Brain microvascular endothelial cell (primary cell): ENCODE measurements at places on chromosomes 13 and 19.

GRCh38 chr19:3743486-3743885 is 18.0 kb downstream of the APBA3 start:
- peak; percentile 28 for DNase-seq

DNA sequence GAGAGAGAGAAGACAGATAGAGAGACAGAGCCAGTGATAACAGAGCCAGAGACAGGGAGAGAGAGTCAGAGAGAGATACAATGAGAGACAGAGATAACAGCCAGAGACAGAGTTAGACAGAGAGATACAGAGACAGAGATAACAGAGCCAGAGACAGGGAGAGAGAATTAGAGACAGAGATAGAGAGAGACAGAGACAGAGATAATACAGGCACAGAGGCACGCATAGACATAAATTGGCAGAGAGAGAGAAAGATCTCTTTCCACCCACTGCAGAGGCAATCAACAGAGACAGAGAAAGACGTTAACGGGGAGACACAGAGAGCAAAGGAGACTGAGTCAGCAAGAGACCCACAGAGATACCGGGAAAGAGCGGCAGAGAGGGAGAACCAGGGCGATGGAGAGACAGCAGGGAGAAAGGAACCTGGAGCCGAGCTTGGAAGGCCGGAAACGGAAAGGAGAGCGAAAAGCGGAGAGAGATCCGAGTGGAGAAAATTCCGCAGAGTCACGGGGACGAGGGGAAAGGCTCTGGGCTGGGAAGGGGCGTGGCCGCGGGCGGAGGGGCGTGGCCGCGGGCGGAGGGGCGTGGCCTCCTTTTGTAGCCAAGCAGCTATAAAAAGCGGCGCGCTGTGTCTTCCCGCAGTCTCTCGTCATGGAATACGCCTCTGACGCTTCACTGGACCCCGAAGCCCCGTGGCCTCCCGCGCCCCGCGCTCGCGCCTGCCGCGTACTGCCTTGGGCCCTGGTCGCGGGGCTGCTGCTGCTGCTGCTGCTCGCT is at the start of gene TNFSF9:
Gene TNFSF9 (plus strand): TSS at position 641 of the 777 bp plus-strand sequence. CDS start 11 bp downstream, at position 652.
- peak; percentile 85 for DNase-seq

DNA sequence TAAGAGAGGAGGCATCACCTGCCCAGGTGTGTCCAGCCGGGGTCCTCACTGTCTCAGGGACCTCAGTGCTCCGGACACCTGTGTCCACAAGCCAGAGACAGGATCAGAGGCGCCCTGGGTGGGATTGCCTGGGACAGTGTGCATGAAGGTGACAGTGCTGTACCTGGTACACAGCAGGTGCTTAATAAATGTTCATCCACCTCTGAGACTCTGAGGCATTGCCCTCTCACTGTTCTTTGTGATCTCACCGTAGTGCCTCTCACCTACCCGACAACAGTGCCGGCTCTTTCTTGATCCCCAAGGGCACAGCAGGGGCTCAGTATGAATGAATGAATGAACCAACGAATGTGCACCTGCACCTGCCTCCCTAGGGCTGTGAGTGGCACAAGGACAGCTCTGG is 9.2 kb downstream of the RDH13 start:
- no peak for DNase-seq

- DNase-seq = no peak
These were observed 35.0 kb upstream of the OLFM2 start for GRCh38 chr19:9971166-9971897.

- no peak for DNase-seq
These were observed 6.1 kb downstream of the LIPE start for GRCh38 chr19:42421101-42421500.

DNA sequence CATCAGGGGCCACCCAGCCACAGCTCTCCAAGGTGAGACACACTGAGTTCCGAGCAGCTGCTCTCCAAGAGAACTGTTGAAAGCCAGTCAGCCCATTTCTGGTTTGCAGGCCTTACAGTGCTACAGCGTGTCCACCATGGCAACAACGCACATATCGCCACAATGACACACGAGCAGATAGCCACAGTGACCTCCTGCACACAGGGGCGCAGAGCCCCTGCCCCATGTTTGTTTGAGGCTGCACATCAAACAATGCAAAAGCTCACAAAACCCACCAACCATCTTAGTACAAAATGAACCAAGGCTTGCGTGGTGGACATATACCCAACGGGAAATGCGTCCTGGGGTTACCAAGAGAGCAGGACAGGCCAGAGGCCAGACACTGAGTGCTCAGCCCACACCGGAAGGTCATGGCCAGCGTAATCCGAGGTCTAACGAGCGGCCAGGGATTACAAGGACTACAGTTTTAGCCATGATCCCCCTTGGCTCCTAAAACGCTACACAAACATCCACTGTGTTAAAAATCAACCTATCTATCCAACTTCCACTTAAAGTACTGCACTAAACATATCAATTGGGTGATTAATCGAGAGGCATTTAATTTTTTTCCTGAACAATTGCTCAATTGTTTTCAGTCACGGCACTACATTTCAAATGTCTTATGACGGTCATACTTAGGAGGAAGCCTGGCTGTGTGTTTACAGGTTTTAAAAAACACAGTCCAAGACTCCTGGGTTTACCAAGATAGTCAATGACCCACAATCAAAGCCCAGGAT is 56.0 kb downstream of the STK24 start:
- DNase-seq = no peak

DNA sequence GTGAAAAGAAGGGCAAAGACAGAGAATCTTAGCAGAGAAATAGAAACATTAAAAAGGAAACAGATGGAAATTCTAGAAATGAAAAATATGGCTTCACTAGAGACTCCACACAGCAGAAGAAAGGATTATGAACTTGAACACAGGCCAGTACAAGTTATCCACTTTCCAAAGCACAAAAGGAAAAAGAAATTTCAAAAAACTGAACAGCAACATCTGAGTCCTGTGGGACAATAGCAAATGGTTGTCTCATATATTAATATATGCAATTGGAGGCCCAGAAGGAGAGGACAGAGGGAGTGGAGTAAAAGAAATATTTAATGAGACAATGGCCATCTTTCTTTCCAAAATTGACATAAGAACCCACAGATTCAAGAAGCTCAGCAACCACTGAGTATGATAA is 141.7 kb upstream of the GJB6 start:
- no peak for DNase-seq

DNA sequence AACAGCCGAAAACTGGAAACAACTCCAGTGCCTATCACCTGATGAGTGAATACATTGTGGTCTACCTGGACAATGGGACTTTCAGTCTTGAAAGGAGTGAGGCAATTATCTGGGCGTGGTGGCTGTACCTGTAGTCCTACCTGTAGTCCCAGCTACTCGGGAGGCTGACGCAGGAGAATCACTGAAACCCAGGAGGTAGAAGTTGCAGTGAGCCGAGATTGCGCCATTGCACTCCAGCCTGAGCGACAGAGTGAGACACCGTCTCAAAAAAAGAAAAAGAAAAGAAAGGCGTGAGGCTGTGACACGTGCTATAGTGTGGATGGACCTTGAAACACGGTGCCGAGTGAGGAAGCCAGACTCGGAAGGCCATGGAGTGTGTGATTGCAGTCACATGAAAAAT is 4.1 kb upstream of the NTN5 start:
- no peak for DNase-seq

GRCh38 chr13:26861941-26862340 is 101.4 kb upstream of the GPR12 start:
- no peak for DNase-seq

DNA sequence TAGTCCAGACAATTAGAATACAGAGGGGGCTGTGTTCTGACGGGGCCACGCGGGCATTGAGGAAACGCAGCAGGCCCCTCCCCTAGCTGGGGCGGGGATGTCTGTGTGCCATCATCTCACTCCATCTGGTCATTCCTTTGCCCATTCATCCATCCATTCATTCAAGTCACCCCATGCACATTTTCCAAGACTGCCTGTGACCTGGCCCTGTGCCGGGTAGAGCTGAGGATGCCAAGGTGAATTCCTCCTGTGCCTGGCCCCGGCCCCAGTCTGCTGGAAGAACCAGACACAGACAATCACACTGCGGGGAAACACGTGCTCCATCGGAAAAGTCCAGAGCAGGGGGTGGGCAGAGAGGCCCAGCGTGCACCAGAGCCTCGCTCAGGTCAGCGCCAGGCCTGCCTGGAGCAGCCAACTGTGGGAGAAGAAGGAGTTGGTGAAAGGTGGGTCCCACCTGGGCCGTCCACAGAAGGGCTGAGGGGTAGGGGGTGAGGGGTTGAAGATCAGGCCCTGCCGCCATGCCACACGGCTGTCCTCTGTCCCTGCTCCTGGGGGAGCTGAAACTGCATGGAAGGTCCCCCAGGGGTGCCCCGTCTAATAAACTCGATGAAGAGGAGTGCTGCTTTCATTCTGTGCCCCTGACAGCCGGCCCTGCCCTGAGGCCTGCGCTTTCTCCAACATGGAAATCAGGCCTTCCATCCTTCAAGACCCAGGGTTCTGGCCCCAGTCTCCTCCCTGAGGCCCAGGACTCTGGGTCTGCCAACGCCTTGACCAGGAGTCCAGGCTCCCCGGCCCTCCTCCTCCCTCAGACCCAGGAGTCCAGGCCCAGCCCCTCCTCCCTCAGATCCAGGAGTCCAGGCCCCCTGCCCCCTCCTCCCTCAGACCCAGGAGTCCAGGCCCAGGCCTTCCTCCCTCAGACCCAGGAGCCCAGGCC is 1.6 kb upstream of the CACNG6 start:
- no peak for DNase-seq

DNA sequence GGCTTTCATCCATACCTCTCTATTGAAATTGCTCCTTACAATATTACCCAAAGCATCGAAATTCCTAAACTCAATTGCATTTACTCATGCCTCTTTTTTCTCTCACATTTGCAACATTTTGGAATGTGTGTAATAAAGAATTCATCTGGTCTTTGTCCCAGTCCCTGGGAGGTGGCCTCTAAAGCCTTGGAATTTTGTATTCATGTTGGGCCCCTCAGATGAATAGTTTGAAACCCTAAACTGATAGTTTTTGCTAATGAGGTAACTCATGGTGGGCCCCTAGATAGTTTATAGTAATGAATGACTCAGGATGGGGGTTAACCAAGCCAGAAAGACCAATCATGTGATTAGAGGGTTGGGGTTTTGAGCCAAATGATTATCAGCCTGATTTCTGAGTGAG is 490.4 kb downstream of the DIAPH3 start:
- no peak for DNase-seq

DNA sequence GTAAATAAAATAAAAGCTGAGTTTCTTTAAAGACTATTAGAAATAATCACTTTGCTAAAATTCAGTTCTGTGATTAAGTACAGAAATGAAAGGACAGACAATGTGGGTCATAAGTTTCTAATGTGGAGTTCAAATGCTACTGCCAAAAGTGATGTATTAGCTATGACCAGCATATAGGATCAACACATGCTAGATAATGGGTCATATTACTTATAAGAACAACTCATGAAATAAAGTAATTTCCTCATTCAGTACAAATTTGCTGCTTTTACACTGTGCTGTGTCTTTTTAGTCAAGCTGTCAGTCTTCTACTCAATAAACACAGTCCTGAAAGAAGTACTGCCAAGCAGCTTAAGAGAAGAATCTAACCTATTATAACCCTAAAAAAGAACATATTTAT is 135.2 kb downstream of the VWA8 start:
- DNase-seq = no peak

DNA sequence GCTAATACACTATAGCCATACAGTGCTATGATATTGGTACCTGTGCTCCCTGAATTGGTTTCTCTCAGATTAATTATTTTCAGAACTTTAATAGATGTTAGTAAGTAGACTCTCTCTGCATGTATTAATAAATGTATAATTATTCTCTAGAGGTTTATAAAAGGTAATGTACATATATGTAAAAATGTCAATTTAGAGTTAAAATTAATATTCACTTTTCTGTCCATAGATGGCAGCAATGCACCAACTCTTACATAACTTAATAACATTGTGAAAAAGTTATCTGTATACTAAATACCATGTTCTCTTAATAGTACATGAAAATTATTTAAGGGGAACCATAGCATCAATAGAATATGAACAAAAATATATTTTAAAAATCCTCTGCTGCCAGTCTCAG is 515.0 kb upstream of the KLHL1 start:
- no peak for DNase-seq

DNA sequence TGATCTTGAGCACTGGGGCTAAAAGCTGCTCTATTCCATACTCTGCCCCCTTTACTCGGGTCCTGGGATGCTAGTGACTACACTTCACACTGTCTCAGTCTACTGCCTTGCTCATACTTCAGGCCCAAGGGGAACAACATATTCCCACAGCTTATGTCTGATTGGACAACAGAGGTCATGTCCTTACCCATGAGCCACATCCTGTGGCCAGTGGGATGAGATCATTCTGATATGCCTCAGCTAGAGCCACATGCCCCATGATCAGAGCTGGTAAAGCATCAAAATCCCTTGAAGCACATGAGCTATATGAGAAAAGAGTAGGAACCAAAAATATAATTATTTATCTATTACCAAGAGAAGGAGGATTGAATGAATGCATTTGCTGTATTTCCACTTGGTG is 290.1 kb upstream of the TSHZ3 start:
- DNase-seq = peak; percentile 44

DNA sequence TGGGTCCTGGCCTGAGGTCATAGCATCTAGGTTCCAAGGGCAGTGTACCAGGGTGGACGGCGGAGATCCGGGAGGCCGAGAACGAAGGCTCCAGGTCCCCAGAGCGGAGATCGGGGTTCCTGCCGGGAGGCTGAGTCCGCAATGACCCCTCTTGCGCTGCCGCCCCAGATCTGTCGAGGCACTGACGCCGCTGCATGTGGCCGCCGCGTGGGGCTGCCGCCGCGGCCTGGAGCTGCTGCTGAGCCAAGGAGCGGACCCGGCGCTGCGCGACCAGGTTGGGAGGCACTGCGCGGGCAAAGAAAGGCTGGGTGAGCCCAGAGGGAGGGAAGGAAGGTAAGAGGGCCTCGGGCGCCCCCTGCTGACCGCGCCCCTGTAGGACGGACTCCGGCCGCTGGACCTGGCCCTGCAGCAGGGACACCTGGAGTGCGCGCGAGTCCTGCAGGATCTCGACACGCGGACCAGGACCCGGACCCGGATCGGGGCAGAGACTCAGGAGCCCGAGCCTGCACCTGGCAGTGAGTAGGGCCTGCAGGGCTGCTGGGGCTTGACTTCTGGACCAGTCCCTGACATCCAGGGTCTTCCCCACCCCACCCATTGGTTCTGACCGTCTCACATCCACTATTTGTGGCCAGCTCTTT is 906 bp downstream of the ANKLE1 start:
- peak; percentile 61 for DNase-seq

GRCh38 chr13:50078231-50078894 is 63.1 kb downstream of the KCNRG start:
- DNase-seq = no peak

DNA sequence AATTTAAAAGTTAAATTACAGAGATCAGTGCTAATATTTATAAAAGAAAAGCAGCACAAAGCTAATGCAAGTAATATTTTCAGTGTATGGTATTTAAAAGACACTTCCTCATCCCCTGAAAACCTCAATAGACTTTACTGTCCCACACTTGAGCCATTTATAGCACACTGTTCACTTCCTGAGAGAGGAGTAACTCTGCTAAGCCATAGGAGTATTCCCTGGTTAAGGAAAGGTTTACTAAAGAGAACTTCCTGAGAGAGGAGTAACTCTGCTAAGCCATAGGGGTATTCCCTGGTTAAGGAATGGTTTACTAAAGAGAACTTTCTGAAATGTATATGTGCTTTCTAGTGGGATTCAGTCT is 159.4 kb downstream of the NHLRC3 start:
- DNase-seq = no peak
